ENCODE measurements at places on chromosomes 13 and 19.

DNA sequence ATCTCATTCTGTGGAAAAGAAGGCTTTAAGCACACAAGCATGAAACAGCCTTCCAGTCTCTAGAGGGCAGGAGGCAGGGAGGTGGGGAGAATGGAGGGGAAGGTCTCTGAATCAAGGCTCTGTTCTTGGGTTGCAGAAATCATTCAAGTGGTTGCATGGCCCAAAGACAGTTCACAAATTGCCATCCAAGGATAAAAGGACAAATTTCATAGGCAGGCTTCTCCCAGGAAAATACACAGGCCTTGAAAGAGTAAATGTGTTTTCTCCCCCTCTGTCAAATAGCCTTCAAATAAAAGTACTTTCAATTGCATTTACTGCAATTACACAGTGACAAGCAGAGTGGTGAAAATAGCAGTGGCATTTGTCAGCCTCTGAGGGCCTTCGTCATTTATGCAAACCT lies 450.8 kb downstream of the DCT start:
- DNase-seq: no peak

DNA sequence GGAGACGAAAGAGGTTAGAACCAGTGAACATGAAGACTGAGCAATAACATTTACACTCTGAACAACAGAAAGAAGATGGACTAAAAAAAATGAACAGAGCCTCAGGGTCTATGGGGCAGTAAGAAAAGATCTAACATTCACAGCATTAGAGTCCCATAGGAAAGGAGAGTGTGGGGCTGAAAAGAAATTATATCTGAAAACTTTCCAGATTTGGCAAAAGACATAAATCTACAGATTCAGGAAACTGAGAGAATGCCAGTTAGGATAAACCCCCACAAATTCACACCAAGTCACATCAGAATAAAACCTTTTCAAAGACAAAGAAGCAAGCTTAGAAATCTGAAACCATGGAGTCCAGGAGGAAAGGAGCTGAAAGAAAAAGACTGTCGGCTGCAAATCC lies 20.3 kb upstream of the TUBGCP3 start:
- DNase-seq: no peak

DNA sequence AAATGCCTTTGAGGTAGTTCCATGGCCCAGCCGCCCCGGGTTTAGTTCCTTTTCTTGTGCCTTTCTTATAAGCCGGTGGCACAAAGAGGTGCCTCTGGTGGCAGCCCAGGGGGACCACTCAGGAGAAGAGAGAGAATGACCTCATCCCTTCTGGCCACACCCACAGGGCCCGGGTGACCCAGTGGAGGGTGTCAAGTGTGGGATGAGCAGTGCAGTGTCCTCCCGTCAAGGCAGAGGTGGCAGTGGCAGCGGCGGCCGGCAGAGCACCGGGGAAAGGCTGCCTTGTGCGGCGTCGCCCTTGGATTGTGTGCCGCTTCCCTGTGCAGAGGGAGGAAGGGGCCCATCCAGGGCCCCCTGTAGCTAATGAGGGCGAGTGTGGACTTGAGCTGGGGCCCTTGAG lies 47.9 kb downstream of the KDM4B start:
- no peak for DNase-seq

DNA sequence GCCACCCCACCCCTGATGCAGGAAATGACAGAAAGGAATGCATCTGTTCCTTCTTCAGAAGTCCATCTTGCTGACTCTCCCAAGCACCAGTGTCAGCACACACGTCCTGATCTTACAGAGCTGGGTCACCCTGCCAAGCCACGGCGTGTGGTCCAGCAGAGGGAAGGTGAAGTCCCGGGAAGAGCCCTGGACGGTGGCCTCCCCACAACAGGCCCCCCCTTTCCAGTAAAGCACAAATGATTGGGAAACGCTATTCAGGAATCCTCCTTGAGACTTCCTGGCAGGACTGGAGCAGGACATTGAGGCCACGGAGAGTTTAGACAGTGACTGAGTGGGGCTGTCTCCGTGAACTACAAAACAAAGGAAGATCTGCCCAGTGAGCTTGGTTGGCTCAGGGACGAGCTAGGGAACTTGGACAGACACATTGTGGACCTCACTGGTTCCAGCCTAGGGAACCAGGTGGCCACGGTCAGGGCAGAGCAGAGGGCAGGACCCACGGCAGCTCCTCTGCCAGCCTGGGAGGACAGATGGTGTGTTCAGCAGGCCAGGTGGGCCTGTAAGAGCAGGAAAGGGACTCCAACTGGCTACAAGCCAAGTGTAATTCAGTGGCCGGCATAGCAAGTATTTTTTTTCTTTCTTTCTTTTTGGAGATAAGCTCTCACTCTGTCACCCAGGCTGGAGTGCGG lies 41.7 kb downstream of the ELL start:
- DNase-seq: peak; percentile 95

- no peak for DNase-seq
Measured at GRCh38 chr13:68727165-68727564, 1380.5 kb upstream of the ATXN8OS start.

- DNase-seq: no peak
Measured at GRCh38 chr13:100767192-100767591, 92.6 kb upstream of the TMTC4 start.

DNA sequence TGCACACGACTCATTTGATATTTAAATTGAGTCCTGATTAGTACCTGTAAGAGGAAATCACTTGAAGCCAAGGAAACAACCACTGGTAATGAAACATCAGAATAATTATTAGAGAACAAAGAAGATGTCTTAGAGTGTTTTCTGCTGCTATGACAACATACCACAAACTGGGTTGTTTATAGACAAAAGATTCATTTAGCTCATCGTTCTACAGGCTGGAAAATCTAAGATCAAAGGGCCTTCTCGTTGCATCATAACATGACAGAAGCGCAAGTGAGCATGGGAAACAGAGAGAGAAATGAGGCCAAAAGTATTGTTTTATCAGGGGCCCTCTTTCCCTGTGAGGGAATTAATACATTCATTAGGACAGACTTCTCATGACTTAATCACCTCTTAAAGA lies 1024.0 kb upstream of the PCDH9 start:
- DNase-seq: no peak

DNA sequence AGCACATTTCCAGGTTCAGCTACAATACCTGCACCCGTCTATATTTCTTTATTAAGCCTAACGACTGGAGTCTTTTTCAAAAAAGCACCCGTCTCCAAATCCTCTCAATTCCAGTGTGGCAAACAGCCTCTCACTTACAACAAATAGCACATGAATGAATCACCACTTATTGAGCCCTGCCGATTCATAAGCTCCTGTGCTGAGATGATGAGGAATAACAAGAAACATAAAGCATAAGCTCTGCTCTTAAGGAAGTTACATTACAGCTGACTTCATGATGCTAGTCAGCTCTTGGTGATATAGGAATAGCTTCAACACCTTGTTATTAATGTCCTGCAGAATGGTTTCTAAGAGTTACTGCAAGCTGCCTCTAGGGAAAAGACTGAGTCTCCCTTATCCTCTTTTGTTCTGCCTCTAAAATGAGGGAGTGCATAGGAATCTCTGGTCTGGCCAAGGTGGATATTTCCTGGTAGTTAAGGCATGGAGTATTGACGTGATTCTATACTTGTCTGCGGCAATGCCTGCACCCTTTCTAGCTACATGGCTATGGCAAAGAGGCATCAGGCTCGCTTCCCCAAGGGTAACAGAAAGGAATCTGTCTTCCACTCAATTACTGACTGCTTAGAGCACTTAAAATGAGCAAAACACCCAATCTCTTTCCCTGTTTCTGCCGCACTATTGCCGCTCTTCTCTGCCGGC lies 195.7 kb downstream of the KLF12 start:
- no peak for DNase-seq

DNA sequence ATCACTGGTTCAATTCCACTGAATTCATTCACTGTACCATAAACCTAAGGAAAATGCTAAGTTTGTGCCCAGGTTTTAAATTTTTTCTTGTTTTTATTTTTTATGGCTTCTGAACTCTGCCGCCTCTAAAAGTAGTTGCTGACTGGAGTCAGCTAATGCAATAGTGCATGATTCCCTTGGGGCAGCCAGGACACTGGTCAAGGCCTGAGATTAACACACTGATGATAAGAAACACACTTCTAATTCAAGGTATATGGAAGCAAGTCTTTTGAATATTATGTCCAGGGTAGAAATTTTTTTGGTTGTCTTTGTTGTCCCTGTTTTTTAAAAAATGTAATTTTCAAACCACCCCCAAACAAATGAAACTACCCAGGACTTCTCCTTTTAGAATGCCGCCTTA lies 72.2 kb downstream of the CDADC1 start:
- DNase-seq: no peak

- DNase-seq: peak; percentile 100
Measured at GRCh38 chr19:45584332-45585157, at the start of gene OPA3. TSS of gene OPA3 (minus strand) at chr19:45584802. CDS start at chr19:45584764, 38 bp downstream.

GRCh38 chr19:39126312-39127187 lies 964 bp downstream of the PAK4 start:
- no peak for DNase-seq

- no peak for DNase-seq
Measured at GRCh38 chr13:46637213-46637612, 84.2 kb downstream of the LRCH1 start.

- DNase-seq: no peak
Measured at GRCh38 chr13:35648201-35648600, 171.7 kb upstream of the MAB21L1 start.

- DNase-seq: no peak
Measured at GRCh38 chr19:37572203-37572602, 22.4 kb downstream of the ZNF571 start.

DNA sequence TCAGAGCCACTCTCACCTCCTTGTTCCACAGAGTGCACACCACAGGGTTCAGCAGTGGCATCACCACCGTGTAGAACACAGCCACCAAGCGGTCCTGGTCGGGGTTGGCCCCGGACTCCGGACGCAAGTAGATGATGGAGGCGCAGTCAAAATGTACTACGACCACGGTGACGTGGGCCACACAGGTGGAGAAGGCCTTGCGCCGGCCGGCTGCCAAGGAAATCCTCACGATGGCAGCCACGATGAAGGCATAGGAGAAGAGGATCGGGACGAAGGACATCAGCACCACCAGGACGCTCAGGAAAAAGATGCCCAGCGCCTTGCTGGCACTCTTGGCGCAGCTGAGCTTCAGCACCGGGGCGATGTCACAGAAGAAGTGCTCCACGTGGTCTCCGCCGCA lies 33.9 kb downstream of the SYDE1 start:
- DNase-seq: no peak

DNA sequence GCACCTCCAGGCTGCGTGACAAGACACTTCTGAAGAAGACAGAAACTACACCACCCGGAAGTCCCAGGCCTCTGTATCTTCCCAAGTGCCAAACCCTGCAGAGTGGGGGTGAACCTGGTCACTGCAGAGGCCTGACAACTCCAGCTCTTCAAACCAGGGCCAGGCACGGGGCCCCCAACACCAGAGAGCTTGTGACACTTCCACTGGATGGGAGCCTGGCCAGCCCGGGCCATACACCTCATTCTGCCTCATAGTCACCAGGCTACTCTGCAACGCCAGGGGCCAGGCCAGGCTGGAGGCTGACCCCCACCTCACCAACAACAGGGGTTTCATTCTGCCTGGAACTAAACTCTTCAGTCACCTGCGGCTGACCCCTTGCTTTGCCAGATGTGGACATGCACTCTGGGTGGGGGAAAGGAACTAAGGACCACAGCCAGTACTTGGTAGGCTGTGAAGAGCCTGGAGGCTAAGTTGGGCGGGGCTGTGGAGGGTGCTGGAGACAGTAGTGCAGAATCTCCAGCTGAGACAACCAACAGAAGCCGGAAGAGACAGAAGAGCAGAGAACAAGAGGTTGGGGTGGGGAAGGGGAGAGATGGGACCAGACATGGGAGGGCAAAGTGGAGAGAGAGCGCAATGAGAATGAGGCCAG lies 23.0 kb downstream of the TUBA3C start:
- DNase-seq: no peak

DNA sequence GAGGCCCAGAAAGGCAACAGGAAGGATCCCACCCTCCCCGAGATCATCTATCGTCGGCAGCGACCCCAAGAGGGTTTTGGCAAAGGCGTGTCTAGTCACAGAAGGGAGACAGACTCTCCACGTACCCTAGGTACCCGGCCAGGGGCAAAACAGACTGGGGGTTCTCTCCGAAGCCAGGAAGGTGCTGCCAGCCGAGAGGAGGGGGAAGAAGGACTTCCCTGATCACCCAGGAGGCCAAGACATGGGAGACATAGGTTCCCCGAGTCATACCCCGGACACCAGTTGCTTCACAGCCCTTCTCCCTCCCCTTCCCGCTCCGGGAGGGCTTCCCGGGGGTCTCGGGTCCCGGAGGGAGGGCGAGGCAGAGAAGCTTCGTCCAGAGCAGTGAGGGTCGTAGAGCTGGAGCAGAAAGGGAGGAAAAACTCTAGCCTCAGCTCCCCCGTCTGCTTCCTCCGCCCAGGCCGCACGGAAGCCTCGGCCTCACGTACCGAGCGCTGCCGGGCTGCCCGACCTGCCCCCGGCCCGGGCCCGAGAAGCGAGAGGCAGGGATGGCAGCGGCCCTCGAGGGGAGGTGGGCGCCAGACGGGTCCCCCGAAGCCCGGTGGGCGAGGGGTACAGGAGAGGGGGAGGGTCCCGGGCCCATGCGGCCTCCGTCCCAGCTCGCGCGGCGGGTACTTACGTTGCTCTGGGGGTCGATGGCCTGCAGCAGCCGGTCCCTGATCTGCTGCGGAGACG lies 644 bp downstream of the MED26 start:
- no peak for DNase-seq

GRCh38 chr13:85864963-85865530 lies 65.8 kb upstream of the SLITRK6 start:
- peak; percentile 21 for DNase-seq

GRCh38 chr13:109213714-109214113 lies 572.7 kb downstream of the IRS2 start:
- no peak for DNase-seq

DNA sequence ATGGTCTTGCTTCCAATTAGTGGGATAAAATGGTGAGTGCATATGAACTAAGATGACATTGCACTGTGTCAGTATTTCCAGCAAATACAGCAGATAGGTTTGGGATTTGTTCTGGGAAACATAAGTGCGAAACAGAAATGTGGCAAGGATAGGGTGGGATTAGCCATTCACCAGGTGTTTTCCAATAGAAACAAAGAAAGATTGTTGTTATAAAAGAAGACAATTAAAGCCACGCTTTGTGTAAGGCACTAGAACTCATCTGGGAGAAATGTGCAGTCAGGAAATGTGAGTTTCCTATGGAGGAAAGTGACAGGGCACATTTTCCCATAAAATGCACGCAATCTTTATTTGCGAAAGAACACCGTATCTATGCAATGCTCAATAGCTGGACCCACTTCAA lies 1547.8 kb downstream of the EFNB2 start:
- no peak for DNase-seq

Measured in cerebellar cortex (tissue), 1 donor.